ENCODE measurements at places on chromosomes 1 and 21.
A peak's percentile ranks its signal among the peaks of the same experiment; 100 is the strongest.

- DNase-seq = no peak
Measured at GRCh38 chr1:230365723-230366307, 60.3 kb downstream of the PGBD5 start.

DNA sequence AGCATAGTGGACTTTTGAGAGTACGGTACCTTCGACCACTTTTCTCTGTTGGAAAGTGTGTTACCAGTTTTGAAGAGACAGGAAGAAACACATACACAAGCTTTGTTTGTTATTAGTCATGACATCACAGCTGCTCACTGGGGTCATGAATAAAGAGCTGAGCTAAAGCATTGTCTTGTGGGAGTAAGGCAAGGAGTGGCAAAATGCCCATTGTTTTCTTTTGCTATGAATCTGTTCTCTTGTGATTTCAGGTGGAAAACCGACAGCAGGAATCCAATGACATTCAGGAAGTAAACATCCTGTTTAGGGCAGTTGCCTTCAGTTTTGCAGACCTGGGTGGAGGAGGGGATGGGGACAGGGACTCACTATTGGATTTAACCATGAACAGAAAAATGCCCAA, 66.2 kb downstream of the RGL1 start:
- peak; percentile 69 for DNase-seq

DNA sequence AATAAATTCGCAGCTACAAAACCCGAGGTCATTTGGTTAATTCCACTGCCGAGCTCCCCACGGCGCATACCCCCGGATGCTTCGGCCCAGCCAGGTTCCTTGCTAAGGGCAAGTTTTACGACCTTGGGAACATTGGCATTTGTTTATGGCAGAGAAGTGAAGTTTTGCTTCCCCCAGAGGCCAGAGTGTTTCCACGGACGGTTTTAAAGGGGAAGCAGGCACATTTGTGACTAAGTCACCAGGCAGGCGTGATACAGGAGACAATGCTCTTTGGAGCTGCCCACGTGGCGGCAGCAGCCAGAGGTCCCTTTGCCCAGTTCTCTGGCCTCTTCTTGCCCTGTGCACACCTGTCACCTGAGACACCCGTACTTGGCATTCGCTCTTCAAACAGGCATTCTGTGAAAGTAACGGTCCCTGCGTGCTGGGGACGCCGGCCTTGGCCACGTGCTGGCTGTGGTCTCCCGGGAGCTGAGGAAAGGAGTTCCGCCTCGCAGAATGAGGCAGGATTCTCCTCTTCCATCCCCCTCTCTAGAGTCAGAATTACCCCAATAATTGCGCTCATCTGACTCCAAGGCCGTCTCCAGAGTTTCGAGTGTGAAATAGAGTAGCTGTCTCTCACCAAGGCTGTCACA, 138.3 kb downstream of the PRDM16 start:
- no peak for DNase-seq

GRCh38 chr1:155776414-155776813, 80.6 kb downstream of the GON4L start:
- no peak for DNase-seq

GRCh38 chr1:205514211-205515142, 10.0 kb downstream of the CDK18 start:
- no peak for DNase-seq

DNA sequence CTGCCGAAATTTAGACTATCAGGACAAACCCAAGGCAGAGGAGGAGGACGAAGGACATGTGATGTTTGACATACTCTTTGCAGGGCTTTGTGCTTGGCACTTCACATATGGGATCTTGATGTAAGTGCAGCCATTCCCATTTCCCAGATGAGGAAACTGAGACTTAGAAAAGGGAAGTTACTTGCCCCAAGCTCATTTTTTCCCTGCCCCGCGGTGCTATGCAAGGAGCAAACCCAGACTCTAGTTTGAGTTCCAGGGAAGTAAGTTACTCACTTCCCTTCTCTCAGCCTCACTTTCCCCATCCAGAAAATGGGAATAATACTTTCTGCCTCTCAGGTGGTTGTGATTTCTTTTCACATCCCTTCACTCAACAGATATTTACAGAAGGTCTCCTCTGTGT, 4.5 kb upstream of the FOXO6 start:
- no peak for DNase-seq

Measured in kidney glomerular epithelial cell (primary cell).